ENCODE measurements at places on chromosomes 1 and 21.
A peak's percentile ranks its signal among the peaks of the same experiment; 100 is the strongest.

DNA sequence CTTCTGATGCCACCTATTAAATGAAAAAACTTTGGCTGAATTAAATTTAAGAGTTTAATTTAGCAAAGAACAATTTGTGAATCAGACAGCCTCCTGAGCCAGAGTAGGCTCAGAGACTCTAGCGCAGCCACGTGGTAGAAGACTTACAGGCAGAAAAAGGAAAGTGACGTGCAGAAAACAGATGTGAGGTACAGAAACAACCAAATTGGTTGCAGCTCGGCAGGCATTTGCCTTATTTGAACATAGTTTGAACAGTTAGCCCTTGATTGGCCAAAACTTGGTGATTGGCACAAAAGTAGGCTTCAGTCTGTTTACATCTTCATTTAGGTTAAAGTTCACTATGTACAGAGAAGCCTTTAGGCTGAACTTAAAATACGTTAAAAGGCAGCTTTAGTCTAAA is 22.9 kb downstream of the TCP10L start:
- no peak for DNase-seq

DNA sequence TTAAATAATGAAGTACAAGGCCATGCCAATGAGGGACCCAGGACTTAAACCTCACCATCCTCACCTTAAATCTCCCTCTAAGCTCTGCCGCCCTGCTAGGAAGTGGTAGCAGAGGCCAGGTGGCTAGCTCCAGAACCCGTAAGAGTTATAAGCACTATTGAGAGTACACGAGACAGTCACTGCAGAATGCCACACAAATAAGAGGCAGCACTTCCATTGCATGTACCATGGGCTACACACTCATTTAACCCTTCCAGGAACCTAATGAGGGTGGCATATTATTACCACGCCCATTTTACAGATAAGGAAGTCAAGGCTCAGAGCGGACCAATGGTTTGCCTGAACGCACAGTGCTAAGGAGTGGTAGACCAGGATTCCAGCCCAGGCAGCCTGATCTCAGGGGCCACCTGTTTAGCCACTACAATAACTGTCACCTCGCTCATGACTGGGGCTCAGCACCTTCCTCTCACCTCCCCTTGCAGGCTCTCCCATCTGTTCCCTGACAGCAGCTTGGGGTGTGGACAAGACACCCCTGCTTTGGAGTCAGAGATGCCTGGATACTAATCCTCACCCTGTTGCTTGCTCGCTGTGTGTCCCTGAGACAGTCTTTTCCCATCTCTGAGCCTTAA is 54.8 kb upstream of the ID3 start:
- no peak for DNase-seq

DNA sequence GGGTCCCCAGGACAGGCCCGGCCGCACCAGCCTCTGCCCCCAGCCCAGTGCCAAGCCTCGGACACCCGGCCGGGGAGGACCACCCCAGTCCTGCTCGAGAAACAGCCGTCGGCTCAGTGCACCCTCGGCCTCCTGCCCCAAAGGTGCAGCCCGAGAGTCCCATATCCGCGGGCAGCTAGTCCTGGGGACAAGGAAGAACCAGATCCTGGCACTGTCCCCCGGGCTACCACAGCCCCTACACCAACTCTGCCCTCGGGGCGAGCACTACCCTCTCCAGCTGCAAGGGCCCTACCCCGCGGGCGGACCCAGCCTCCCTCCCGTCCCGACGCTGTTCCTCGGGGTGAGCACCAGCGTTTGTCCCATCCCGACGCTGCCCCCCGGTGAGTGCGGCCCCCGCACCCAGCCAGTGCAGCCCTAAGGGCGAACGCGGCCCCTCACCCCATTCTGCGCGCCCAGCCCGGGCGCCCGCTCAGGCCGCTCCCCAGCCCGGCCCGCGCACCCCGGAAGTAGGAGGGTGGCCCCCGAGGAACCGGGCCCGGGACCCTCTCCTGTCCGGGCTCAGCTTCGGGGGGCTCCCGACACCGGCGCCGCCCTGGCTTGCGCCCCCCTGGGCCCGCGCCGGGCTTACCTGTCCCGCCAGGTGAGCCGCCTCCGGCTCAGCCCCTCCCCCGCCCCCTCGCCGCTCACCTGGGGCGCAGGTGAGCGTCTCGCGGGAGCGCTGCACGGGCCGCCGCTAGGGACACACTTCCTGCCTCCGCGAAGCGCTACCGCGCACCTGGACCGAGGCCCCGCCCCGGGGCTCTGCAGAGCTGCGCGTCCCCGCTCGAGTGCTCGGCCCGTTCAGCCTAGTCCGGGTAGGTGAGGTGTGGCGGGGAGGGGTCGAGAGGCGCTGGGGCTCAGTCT is at the start of gene KDF1:
Gene KDF1, minus strand, starts transcription at position 747 of the 903 bp plus-strand sequence. CDS start 8,088 bp downstream, outside the sequence.
- peak; percentile 58 for DNase-seq

DNA sequence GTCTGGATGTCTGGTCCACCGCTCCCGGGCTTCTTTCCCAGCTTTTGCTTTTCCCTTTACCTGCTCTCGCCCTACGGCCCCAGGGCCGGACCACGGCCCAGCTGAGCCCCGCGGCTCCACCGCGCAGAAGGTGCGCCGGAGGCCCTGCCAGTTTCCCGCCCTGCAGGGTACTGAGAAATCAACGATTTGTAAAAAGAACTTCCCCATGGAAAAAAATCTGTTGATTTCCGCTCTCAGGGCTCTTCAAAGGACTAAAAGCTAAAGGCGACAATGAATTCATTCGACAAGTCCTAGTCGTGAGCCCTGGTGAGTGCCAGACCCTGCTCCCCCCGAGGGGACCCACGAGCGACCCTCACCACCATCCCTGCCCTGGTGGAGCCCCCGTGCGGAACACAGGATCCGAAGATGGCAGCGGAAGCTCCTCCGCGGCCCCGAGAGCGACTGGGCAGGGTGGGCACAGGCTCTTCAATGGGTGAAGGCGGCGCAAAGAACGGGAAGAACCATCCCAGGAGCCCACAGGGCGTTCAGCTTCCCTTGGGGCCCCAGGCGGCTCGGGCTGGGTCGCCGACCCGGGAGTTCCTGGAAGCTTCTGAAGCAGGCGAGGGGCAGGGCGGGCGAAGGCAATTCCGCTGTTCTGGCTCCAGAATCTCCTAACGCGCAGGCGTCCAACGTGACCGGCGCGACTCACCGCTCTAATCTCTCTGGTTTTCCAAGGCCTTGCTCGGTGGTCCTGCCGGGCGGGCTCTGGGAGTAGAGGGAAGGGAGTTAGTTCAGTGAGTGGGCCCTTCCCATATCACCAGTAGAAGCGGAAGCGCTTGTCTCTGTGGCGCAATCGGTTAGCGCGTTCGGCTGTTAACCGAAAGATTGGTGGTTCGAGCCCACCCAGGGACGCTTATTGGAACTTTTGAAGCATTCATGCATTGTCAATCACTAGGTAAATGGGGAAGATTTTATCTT is 6.6 kb upstream of the RNU1-2 start:
- DNase-seq, result peak; percentile 46

GRCh38 chr1:185843986-185844385 is 109.8 kb downstream of the HMCN1 start:
- DNase-seq, result no peak

GRCh38 chr1:25064465-25065240 is 134.6 kb upstream of the RUNX3 start:
- peak; percentile 46 for DNase-seq

- no peak for DNase-seq
Observed at GRCh38 chr1:9059891-9060744, 9.3 kb downstream of the SLC2A5 start.

DNA sequence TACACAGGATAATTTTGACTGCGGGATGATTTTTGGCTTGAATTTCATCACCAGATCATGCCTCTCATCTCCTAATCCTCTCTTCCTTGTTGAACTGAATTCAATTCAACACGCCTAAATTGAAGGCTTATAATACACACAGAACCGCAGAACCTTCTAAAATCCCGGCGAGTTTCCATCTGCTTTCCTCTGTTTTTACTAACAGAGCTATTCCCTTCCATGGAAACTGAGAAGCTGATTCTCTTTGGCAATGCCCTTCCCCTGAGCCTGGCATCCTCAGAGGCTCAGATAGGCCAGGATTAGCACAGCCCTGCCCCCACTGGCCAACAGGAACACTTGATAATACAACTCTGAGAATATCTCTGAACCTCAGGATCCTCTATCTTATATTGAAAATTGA is 130.2 kb downstream of the CAPN8 start:
- DNase-seq, result no peak

GRCh38 chr1:237386362-237387143 is 344.6 kb downstream of the RYR2 start:
- DNase-seq, result no peak

DNA sequence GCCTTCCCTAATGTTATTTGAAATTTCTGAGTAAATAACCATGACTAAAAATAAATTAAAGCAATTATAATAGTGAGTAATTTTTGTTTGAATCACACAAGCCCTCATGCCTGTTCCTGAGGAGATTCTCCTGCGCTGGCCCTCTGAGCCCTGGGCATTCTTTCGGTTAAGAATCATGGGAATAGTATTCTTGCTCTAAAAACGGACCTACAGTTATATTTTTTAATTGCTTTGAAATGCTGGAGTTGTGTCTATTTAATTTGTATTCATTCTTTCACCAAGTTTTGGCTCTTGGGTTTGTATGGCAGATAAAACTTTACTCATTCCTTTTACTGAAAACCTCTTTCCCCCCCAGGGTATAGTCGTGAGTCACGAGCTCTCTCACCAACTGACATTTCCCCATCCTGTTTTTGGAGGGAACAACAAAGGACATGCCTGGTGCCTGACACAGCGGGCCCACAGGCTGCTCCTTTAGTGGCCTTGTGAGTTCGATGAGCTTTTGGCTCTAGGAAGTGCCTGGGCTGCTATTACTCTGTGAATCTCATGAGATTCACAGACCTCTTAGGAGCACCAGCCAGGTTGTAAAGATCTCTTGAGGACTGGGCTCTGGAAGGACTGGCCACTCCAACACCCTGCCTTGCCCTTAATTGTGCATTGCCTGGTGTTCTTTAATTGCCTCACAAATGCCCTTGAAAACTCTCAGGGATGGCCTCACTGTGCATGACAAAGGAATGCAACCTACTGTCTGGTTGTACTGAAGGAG is 58.6 kb downstream of the DDR2 start:
- no peak for DNase-seq

- peak; percentile 26 for DNase-seq
Observed at GRCh38 chr1:94481473-94481933, 60.1 kb downstream of the F3 start.

- DNase-seq, result no peak
Observed at GRCh38 chr1:69858534-69858933, 290.8 kb downstream of the LRRC7 start.

- DNase-seq, result peak; percentile 49
Observed at GRCh38 chr1:24555591-24556413, at the start of gene NCMAP. Gene NCMAP (plus strand): TSS chr1:24556087. CDS start chr1:24595431, 39,344 bp downstream.

- DNase-seq, result no peak
Observed at GRCh38 chr1:42739753-42740700, at the start of gene CLDN19. Gene CLDN19 (minus strand): TSS chr1:42740236. CDS start chr1:42740063, 173 bp downstream.

Data from T-cell (primary cell).